ENCODE measurements at places on chromosomes 5 and 9.

DNA sequence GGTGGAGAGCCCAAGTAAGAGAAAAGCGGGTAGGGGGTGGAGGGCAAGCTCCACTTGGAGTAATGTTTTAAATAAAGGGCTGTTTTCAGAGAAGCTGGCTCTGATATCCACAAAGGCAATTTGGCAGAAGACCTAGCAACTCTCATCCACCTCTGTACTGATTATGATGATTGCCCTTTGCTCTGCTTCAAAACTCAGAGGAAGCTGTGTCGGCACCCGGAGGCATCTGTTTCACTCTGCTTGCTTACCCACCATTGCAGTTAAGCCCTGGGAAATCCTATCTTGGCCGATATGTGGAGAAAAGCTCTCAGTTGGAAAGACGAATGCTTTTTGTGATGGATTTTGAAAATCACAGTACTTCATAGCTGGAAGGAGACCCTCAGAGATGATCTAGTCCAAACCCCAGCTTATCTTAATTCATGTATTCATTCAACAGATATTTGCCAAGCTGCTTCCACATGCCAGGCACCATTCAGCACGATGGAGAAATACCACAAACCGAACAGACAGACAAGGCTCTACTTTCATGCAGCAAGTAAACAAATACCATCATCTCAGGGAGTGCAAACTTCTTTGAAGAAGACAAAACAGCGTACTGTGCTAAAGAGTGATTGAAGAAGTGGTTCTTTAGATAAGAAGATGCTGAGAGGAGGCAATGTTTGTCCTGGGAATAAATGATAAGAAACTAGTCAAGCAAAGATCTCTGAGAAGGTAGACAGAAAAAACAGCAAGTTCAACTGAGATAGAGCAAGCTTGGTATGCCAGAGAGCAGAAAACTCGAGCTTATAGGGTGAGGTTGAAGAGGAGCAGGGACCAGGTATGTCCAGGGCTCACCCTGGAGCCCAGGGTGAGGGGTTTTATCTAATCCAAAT is 140.4 kb upstream of the SPDL1 start:
- DNase-seq: no peak

GRCh38 chr5:52945040-52945439 is 44.1 kb upstream of the ITGA2 start:
- no peak for DNase-seq

DNA sequence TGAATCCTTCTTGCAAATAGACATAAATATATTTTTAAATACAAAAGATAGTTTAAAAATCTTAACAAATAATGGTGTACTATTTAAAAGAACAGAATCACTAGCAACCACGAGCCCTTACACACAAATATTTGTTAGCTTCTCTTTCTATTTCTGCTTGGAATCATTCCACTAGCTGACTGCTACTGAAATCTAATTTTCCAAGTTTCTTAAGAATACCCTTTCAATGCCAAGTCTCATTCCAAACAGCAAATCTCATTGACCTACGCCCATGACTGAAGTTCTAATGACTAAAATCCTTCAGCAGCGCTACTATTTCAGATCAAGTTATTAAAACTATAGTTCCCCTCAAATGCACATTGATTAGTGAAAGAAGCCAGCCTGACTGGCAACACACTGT is 13.2 kb upstream of the PPP1R2B start:
- DNase-seq: no peak

- DNase-seq: no peak
These were observed 148.4 kb upstream of the PANK3 start for GRCh38 chr5:168727547-168727946.

DNA sequence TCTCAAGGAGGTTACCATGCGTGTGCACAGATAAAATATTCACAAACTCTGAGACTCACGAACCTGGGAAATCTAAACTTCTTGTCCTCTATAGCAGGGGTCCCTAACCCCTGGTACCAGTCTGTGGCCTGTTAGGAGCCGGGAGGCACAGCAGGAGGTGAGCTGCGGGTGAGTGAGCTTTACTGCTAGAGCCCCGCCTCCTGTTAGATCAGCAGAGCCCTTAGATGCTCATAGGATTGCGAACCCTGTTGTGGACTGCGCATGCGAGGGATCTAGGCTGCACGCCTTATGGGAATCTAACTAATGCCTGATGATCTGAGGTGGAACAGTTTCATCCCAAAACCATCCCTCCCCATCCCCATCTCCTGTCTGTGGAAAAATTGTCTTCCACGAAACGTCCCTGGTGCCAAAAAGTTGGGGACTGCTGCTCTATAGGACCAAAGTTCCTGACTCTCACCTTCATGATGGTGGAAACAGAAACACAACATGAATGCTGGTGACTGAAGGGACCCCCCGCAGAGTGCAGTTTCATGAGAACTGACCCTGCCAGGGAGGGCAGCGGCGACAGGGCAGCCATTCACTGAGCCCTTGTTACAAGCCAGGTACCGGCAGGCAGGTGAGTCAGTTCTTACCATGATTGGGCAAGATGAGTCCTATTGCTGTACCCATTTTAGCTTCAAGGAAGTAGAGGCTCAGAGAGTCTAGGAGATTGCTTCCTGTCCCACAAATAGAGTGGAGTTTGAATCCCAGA is 181.9 kb downstream of the RGS3 start:
- no peak for DNase-seq

- no peak for DNase-seq
These were observed 83.5 kb downstream of the FEM1C start for GRCh38 chr5:115461093-115461492.

DNA sequence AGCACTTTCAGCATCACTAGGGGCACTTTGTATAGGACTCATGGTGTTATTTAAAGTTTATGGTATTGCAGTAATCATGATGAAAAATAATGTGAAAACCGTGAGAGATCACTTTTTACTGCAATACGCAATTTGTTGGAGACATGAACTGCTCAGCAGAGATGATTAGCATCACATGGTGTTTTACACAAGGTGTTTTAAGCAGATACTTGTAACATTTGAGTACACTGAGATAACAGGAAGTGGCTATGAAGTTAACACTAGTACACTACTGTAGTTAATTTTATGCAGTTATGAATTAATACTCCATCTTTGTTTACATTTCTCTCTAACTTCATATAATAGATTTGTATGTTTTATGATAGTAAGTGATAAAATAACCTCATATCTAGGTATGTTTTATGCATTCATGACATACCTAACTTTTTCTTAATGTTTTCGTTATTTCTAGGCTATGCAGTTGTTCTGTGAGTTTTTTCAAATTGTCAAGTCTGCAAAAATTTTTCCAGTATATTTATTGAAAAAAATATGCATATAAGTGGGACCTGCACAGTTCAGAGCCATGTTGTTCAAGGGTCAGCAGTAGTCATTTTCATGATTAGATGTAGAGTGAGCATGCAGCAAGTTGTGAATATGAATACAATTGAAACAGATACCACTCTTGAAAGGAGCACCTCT is 13.0 kb downstream of the SUB1 start:
- DNase-seq: no peak

- no peak for DNase-seq
These were observed 137.2 kb downstream of the CAVIN4 start for GRCh38 chr9:100715100-100715380.

DNA sequence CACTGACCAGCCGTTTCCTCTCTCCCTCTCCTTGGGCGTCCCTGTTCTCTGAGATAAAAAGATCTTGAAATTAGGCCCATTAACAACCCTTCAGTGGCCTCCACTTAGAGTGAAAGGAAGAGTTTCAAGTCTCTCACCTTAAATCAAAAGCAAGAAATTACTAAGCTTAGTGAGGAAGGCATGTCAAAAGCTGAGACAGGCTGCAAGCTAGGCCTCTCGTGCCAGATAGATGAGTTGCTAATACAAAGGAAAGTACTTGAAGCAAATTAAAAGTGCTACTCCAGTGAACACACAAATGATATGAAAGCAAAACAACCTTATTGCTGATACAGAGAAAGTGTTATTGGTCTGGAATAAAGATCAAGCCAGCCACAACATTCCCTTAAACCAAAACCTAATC is 331.3 kb upstream of the SEMA6A start:
- no peak for DNase-seq

DNA sequence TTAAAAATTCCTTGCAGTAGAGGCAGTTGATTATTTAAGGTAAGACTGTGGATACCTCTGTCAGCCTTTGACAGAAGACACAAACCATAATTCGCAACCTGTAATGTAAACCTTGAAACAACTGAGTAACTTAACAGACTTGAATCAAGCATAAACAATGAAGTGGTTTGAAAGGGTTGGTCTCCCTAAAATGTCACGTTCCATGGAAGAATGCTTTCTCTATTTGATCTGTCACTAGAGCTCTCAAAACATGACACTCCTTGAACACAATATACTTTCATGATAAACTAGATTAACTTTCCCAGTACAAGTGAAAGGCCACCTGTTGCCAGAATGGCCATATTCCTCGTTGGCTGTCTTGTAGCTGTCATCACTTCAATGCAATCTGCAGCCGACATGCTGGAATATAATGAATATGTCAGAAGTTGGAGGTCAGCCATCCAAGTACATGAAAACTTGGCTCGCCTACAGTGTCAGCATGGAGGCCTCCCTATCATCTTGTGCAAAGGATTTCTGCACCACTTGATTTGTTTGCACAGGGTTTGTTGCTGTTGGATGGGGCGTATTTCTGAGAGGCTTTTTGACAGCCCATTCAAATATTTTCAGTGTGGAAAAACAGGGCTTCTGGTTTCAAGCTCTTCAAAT is 228.0 kb downstream of the TLE4 start:
- DNase-seq: no peak

DNA sequence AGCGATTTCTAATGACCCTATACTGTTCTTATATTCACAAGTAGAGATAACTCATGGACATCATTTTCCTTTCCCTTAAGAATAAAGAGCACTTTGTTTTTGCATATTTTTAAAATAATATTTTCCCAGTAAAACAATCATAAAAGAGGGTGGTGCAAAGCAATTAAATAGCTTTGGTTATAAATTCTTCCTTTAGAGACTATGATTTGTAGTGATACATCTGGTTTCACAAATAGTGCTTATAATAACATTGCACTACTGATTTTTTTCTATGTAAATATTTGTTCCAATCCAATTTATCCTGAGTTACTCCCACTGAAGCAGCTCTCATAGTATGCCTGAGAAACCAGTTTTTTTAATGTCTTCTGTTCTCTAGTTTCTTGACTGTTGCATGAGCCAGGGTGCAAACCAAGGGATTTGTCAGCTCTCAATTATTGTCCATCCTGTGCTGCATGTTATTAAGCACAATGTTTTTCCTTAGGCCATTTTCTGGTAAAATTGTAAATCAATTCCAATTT is 74.7 kb downstream of the LURAP1L start:
- DNase-seq: no peak

GRCh38 chr9:99433555-99433954 is 211.5 kb downstream of the SEC61B start:
- DNase-seq: no peak

GRCh38 chr5:30505014-30505886 is 688.2 kb upstream of the CDH6 start:
- DNase-seq: no peak

DNA sequence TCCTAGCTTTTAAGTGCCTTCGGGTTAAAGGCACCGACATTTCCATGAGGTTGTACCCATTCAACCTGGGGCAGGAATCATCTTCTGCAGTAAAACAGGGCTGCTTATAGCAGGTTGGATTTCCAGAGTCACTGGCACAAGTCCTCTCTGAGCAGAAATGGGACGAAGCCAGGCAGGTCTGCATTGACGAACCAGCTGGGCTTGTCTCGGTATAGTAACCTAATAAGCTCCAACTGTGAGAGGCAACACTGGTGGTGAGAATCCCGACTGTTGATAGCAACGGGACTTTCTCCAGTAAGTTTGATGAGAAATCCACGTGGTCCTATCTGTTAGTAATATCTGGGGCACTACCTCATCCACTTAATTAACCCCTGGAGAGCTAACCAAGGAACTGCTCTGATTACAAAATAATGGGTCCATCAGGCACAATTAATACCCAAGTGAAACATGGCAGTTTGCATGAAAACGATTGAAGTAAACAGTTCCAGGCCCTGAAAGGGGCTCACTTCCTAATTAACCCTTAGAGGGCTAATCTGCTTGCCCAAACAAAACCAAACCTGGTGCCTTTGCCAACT is 491.0 kb upstream of the C9orf72 start:
- DNase-seq: no peak

DNA sequence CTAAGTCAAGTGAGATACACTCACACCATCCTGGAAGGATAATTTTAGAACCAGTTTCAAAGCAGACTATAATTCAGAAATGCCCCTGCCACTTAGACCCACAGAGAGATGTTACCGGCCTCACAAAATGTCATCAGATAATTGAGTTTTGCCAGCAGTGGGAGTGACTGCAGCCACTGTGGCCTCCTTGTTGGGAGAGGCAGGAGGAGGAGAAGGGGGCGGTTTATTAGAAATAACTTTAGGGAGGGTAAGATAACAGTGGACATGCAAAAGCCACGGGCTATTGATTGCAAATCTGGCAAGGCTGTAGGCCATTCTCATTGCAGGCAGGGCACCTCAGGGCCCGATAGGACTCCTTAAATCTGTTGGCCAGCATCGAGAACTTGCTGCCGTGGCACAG is 13.4 kb downstream of the GRXCR2 start:
- DNase-seq: no peak

DNA sequence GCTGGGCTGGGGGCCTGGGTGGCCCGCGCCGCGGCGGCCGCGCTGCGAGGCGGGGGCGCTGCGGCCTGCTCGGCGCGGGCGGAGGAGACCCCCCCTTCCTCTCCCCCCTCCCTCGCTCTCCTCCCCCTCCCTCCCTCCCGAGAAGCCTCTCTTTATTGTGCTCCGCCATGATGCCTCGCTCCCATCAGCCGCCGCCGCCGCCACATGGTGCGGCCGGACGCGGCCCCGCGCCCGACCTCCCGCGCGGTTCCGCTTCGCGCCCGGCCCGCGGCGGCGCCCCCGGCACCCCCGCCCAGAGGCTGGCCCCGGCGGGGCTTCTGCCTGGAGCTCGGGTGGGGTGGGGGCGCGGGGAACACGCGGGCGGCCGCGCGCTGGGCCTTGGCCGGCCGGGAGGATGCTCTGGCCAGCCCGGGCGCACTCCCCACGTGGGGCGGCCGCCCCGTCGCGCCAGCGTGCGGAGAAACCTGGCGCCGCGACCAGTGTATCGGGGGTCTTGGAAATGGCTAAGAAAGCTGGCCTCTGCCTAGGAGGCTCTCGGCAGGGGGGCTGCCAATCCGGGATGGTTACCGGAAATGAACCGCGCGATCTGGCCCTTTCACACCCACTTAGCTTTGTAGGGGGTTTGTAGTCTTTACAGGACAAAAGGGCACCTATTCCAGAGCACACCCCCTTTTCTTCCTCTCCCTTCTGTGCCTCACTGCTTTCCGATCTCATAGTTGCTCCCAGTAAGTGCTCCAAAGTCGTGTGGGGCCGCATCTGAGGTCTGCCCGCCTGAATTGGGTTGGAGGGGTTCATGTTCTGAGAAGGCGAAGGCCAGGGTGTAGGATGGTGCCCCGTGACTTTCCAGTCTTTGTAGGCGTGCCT is 1.0 kb downstream of the SET start:
- DNase-seq: peak; percentile 31

GRCh38 chr9:21521448-21521847 is 39.3 kb upstream of the IFNE start:
- no peak for DNase-seq

- no peak for DNase-seq
These were observed 234.2 kb upstream of the ADAMTS16 start for GRCh38 chr5:4905674-4906520.

GRCh38 chr5:125836256-125836655 is 587.0 kb upstream of the GRAMD2B start:
- no peak for DNase-seq

Measured in amygdala (tissue), 56 donors.